Ureter (tissue), 1 donor: ENCODE measurements at places on chromosomes 3 and 15.
A peak's percentile ranks its signal among the peaks of the same experiment; 100 is the strongest.

GRCh38 chr15:72502220-72502809, 28.2 kb downstream of the ARIH1 start:
- DNase-seq, result no peak

GRCh38 chr3:54344601-54345231, 222.4 kb downstream of the CACNA2D3 start:
- no peak for DNase-seq

GRCh38 chr3:153045150-153045549, 116.9 kb upstream of the RAP2B start:
- no peak for DNase-seq

GRCh38 chr3:187640569-187641059, 29.6 kb downstream of the SST start:
- DNase-seq, result no peak

GRCh38 chr3:107861422-107861821, 229.4 kb downstream of the CD47 start:
- no peak for DNase-seq

DNA sequence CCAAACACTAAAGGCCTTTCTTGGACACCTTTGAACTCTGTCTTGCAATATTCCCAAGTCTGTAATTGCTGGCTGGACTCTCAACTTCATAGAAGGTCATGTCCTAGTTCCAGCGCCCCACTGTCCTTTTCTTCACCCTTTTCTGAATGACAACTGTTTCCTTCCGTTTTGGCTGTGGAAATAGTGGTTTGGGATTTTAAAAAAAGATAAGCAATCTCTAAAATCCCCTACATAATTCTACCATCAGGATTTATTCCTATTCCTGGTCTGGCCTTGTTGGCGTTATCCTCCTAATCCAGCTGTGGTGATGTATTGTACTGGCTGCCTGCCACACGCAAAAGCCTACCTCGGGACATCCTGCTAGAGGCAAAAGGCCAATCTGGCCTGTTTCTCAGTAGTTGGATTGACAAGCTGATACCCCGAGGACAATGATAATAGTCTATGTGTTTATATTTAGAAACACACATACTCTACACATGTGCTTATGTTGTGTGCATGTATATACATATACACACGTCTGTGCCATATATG, 440.3 kb upstream of the DPH6 start:
- no peak for DNase-seq

GRCh38 chr3:15164340-15164739, 41.7 kb upstream of the CAPN7 start:
- no peak for DNase-seq

DNA sequence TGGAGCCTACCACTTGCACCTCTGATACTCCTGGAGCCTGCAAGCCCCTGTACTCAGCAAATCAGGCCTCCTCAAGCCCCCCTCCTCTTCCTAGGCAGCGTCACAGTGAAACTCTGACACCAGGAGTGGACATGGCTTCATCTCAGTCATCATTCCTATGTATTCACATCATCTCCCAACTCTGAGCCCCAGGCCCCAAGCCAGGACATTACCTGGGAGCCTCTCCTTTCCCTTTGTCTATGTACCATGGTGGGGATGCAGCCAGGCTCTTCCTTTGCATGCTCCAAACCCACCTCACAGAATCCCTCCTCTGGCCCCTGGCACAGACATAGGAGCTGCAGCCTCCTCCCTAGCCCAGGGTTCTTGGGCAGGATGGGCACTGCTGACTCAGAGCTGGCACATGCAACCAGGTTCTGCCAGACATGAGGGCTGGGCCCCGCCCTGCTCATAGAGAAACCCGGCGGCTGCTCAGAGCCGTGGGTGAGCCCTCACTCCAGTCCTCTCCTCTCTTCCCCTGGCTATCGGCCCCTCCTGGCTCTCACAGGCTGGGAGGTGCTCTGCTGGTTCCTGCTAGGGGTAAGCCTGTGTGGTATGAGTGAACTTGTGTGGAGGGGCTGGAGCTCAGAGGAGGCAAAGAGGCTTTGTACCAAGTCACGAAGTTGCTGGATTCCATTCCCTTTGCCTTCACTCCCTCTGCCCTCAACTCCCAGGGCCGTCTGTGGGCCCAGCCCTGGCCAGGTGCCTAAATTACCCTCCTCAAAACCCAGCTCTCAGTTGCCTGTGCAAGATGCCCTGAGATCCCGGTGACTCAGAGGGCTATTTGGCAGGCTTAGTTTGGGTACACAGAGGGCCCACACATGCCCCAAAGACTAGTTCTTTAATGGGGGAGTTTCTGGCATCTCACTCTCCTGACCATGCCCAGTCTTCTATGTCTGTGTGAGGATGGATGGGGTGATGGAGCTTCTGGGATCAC, 1.9 kb upstream of the PLCD1 start:
- peak; percentile 80 for DNase-seq

DNA sequence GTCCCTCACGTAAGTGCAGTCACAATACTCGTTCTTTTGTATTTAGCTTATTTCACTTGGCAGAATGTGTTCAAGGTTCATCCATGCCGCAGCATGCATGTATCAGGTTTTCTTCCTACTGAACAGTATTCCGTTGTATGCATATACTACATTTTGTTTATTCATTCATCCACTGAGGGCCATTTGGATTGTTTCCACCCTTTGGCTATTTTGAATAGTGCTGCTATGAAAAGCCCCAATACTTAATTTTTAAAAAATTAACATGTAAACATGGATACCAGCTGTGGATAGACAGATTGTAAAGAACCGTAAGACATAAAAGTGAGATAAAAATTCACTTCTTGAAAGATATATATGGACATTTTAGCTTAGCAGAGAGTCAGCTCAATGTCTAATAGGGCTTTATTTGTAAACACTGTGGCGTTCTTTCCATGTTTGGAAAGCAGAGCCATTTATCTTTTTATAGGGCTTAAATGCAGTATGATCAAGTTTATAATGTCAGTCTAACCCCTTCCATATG, 115.9 kb downstream of the VPS8 start:
- DNase-seq, result no peak

DNA sequence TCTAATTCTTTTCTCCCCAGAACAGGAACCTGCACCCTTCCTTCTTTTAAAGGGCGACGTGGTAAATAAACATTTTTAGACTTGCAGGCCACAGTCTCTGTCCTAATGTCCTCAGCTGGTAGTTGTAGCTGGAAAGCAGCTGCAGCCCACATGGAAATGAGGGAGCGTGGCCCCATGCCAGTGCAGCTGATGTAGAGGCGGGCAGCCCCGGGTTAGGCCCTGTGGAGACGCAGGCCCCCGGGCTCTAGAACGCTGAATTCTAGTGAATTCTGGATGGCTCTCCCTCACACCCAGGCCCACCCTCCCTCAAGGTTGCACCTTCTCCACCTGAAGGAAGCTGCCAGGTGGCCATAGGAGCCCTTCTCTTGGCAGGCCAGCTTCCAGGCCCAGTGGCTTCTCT, 52.3 kb downstream of the PGPEP1L start:
- DNase-seq, result peak; percentile 65

- no peak for DNase-seq
Measured at GRCh38 chr15:49953421-49953820, 165.6 kb downstream of the ATP8B4 start.

DNA sequence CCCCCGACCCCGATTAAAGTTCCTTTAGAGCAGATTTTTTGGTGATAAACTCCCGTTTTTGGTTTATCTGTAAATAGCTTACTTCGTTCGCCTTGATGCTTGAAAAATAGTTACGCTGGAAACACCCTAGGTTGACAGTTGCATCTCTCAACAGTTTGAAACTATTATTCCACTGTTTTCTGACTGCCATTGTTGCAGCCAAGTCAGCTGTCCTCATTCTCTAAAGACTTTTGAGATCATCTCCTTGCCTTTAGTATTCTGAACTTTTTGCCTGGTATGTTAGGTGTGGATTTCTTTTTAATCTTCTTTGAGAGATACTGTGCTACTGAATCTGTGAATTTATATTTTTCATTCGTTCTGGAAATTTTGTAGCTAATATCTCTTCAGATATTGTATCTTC, 122.7 kb upstream of the NSMCE3 start:
- no peak for DNase-seq

DNA sequence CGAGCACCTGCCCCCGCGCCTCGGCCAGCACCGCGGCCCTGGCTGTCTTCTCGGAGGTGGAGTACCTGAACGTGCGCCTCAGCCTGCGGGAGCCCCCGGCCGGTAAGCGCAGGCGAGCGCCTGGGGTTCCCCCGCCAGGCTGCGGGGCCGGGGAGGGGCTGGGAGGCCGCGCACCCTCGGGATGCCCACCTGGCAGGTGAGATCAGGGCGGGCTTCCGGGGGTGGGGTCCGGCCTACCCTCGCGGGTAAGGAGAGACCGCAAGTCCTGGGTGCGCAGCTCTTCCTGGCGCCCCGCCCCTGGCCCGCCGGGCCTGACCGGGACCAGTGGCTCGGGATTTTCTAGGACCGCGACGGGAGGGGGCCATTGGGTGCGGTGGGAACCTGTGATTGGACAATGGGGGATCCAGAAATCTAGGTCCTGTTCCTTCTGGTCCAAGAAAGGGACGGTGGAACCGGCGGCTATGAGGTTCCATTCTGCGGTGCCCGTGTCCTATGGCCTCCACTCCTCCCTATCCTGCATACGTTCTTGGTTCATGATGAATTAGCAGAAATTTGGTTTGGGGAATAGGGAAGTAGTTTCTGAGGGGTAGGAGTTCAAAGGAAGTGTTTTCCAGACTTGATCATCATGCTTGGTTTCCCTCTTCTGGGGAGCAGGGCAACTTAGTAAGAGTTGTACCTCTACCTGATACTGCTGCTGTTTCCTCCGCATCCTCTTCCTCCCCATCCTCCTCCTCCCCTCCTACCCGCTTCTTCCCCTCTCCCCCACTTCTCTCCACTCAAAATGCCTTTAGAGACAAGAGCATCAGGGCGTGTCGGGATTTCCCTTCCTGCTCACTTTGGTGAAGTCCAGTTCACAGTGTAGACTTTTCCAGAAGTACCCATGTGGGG, 808 bp downstream of the ARRDC4 start:
- DNase-seq, result no peak
